ENCODE measurements at places on chromosomes 5 and 9.
A peak's percentile ranks its signal among the peaks of the same experiment; 100 is the strongest.

DNA sequence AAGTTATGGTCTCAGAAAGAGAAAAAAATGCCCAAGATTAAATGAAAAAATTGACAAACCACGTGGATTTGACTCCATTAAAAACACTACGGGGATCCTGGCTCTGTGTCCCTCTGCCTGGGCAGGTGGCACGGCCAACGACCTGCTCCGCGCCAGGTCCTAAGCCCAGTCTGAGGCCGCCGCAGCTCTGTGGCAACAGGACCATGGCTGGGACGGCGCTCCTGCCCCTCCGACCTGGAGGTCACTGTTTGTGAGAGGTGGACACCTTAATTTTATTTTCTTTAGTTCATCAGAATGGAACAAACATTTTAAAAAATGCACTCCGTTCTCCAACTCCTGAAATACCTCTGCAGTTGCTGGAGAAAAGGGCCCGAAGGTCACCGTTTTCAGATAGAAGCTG lies 369.4 kb downstream of the CDH9 start:
- DNase-seq = no peak

GRCh38 chr9:97772145-97772544 lies 75.0 kb upstream of the XPA start:
- no peak for DNase-seq

DNA sequence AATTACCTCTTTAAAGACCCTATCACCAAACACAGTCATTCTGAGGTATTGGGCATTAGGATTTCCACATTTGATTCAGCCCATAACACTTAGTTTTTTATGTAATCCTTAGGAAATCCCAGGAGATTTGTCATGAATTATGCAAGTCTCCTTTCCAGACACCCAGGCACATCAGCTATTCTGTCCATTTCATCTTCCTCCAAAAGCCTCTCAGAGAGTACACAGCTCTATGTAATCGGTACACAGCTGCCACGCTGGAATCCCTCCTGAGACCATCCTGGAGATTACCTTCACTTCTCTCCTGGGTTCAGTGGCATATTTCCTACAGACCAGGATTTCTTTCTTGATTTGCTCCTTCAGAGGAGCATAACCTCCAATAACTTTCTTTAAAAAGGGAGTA lies 2309.8 kb upstream of the WWC1 start:
- no peak for DNase-seq

DNA sequence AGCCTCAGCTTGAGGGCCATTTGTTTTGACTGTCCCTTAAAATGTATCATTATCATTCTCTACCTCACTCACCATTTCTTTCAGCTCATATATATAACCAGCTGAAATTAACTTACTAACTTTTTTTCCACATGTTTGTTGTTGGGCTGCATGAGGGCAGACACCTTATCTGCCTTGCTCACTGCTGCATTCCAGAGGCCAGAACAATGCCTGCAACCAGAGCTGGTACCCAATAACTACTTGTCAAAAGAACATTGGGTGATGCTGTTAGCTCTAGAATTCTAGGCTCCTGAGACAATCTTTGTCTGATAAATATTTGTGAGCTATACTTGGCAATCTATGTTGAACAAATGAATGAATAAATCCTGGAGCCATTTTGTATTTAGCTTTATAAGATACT lies 68.3 kb downstream of the HTR4 start:
- DNase-seq = no peak

- no peak for DNase-seq
Measured at GRCh38 chr5:2754581-2755075, 3.2 kb upstream of the IRX2 start.

- DNase-seq = no peak
Measured at GRCh38 chr9:81671880-81672280, 17.5 kb downstream of the TLE1 start.

DNA sequence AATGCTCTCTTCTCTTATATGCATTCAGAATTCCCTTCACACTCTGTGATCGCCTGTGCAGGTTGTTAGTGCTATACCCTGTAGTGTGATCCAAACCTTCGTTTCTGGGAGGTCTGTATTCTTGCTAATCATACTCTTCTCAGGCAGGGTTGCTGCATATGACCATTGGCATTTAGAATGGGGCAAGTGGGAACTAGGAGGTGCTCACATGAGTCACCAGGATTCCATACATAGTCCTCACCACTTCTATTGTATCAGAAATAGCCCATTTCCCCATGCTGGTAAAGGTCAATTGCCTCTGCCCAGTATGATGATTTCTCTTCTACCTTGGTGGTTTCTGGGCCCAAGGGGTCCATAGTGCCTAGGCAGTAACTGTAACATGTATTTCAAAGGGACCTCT lies 443.5 kb upstream of the CDH6 start:
- no peak for DNase-seq

DNA sequence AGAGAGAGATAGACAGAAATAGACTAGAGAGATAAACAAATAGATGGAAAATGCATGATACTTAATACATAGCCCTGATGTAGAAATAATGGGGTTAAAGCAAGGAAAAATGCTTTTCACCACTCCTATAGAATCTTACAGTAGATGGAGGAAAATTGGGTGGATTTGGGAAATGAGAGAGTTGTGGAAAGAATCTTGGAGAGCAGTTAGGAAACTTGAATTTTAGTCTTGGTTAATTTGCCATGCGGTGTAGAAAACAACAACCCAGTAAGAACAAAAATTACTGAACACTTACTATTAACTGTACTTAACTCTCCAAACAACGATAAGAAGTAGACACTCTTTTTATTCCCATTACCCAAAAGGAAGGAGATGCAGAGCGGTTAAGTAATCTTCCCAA lies 329.8 kb downstream of the ZNF608 start:
- DNase-seq = no peak

GRCh38 chr9:107033966-107034365 lies 171.0 kb downstream of the ZNF462 start:
- no peak for DNase-seq

DNA sequence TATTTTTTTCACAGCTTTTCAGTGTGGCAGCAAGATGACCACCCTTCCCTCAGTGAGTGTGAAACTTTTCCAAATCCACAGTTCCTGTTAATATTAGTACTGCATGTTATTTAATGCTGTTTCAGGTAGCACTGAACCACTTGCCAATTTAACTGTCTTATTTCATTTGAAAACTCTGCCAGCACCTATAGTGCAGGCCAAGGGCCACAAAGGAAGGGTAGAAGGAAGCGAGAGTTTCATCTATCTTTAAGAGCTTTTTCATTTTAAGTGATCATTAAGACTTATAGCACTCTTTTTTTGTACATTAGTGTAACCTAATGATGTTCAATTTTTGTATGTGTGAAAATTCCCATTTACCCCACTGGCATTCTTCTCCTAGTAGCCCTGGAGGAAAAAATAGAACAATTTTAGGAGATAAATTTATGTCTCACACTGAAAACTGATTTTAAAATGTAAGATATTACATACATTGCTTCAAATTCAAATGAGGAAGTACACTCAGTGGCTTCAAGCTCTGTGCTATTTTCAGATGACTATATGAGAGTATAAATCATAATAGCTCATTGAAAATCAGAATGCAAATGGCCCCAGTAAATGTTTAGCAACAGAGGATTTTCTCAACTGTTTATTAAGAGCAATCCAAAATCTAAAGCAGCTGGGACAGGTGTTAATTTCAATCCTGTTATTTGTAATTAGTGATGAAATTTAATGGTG lies 820.5 kb downstream of the PTPRD start:
- no peak for DNase-seq

- no peak for DNase-seq
Measured at GRCh38 chr9:72497447-72498046, 23.9 kb upstream of the TMC1 start.

DNA sequence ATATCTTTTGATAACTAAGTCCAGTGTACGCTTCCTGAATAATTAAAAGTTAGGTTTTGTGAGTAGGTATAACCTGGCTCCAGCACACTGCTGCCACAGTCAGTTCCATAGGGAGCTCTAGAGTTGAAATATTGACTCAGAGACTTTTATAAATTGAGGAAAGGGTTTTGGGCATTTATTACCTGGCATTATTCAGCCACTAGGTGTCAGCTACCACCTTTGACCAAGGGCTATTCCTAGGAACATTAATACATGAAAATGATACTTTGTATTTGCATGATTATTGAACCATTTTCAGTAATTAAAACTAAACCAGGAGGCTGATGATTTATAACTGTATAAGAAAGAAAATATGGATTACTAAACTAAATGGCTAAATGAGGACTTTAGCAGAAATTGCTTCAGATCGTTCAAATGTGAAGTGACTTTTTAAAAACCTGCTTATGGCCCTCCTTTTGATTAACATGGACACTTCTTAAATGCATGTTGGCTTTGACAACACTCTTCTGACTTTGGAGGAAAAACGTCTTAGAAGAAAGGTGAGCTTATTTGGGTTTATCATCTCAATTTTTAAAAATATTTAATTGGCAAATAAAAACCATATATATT lies 83.0 kb downstream of the SMC2 start:
- DNase-seq = no peak

DNA sequence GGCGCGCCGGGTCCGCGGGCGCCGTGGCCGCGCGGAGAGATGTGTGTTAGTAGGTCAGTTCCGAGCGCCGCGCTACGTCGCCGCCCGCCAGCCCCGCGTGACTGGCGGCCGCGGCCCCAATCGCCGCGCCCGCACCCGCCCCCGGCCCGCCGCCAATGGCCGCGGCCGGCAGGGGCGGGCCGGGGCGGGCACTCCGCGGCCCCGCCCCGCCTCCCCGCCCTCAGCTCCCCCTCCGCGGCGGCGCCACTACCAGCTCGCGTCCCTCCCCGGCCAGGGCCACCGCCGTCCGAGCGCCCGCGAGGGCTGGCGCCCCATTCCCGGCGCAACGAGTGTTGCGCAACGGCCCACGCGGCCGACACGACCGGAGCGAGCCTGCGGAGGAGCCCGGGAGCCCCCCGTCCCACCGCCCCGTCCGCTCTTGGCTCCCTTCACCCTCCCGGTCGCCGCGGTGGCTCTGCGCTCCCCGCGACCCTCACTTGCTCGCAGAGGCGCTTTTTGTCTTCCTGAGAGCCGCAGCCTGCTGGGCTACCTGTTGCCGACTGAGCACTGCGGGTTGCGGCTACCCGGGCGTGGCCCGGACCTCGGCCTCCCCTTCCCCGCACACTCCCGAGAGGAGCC lies at the start of gene NFIL3:
NFIL3 (minus strand) TSS at position 48 of the 618 bp plus-strand sequence. CDS start 13,098 bp downstream, outside the sequence.
- peak; percentile 32 for DNase-seq

Measured in stimulated activated CD8-positive, alpha-beta memory T cell treated with anti-CD3 and anti-CD28 coated beads, Interleukin-15, amount 100 ng/mL, for 24 hours (primary cell).